Small intestine (tissue), 16 donors: ENCODE measurements at places on chromosomes 4 and X.

- H3K27ac ChIP-seq: no peak overlapping the region
- H3K36me3 ChIP-seq: no peaks in the 10 kb centered on the region
- H3K27me3 ChIP-seq: no peaks in the 10 kb centered on the region
- H3K4me1 ChIP-seq: no peaks in the 10 kb centered on the region
Observed at GRCh38 chr4:102335616-102336015, 9.7 kb downstream of the SLC39A8 start.

GRCh38 chrX:77422891-77423648 lies 24.1 kb upstream of the FGF16 start:
- H3K4me1 ChIP-seq: no peaks in the 10 kb centered on the region
- H3K27ac ChIP-seq: no peak overlapping the region
- no peak for DNase-seq
- no peaks in the 10 kb centered on the region for H3K27me3 ChIP-seq
- no peak overlapping the region for H3K4me3 ChIP-seq

DNA sequence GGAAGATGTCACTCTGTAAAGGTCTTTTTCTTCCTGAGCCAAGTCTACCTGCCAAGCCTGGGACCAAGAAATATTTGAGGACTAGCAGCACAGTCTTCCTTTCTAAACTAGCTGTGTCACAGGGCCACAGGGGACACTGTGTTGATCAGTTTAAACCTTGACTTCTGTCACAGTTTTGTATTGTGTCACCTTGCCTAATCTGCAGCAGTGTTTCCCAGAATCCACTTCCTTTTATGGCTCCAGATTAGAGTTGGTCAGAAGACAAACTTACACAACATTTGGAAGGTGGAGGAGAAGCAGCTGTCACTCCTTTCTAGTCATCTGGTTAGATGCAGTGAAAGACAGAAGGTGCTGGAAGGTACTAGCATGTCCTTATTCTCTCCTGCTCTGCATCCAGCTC lies 143.1 kb upstream of the BCOR start:
- H3K27ac ChIP-seq: no peak overlapping the region
- no peaks in the 10 kb centered on the region for H3K27me3 ChIP-seq
- peak; percentile 46 for DNase-seq
- no peaks in the 10 kb centered on the region for H3K36me3 ChIP-seq
- H3K4me3 ChIP-seq: no peak overlapping the region

DNA sequence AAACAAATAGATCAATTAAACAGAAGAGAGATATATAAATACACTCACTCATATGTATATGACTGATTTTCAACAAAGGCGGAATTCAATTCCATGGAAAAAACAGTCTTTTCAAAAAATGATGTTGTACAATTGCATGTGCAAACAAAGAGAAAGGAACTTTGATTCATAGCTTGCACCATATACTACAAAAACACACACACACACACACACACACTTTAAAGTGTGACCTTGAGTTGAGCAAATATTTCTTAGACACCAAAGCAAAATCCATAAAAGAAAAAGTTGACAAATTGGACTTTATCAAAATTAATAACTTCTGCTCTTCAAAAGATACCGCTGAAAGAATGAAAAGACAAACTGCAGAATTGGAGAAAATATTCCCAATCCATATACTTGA lies 168.8 kb downstream of the EVC2 start:
- H3K4me3 ChIP-seq: no peak overlapping the region
- H3K36me3 ChIP-seq: no peaks in the 10 kb centered on the region
- H3K4me1 ChIP-seq: no peaks in the 10 kb centered on the region

- H3K4me3 ChIP-seq: no peak overlapping the region
- no peak for DNase-seq
Observed at GRCh38 chrX:56766554-56767347, 37.7 kb downstream of the NBDY start.

DNA sequence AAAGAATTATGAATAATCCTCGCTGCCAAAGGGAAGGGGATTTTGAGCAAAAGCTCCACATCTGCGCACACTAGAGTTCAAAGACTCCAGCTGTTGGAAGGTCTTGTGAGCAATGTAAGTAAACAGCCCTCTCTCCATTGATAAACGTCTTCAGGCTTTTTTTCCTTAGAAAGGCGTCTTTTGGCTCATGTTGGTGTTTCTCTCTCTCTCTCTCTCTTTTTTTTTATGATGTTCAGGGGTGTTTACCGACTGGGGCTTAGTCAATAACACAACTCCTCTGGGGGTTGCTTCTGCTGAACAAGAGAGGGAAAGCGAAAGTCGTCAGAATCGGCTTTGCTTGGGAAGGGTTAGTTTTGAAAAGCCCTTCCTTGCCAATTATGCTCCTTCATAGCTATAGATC lies 53.2 kb upstream of the C1QTNF7 start:
- H3K4me3 ChIP-seq: peak overlapping the region; percentile 13
- H3K27me3 ChIP-seq: no peaks in the 10 kb centered on the region
- no peaks in the 10 kb centered on the region for H3K36me3 ChIP-seq
- no peaks in the 10 kb centered on the region for H3K4me1 ChIP-seq

- no peak for DNase-seq
- H3K27me3 ChIP-seq: no peaks in the 10 kb centered on the region
- no peaks in the 10 kb centered on the region for H3K4me1 ChIP-seq
- no peaks in the 10 kb centered on the region for H3K36me3 ChIP-seq
Observed at GRCh38 chr4:145867406-145867805, 71.2 kb downstream of the ZNF827 start.

GRCh38 chr4:128769011-128769410 lies 40.5 kb upstream of the JADE1 start:
- H3K36me3 ChIP-seq: no peaks in the 10 kb centered on the region
- H3K27ac ChIP-seq: no peak overlapping the region
- H3K27me3 ChIP-seq: no peaks in the 10 kb centered on the region
- no peak for DNase-seq
- no peak overlapping the region for H3K4me3 ChIP-seq
- no peaks in the 10 kb centered on the region for H3K4me1 ChIP-seq

DNA sequence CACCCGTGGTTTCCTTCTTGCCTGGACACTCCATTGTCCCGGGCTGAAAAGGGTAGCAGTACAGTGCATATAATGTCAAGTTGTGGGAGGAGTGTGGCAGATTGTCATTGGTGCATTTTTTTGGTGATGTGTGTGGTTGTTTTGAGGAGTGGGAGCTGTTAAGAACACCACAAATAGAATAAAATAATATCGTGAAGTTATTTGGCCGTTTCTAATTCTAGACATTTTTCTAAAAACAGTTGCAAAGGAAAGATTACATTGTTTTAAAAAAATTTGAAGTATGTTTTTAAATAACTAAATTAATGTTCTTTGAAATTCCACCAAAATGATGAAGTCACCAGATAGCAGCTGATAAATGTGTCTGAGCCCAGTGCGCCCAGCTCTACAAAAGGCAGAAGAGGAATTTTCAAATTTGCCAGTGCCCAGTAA lies 1.3 kb downstream of the PKD2 start:
- H3K4me3 ChIP-seq: peak overlapping the region; percentile 93
- H3K36me3 ChIP-seq: no peaks in the 10 kb centered on the region
- H3K27me3 ChIP-seq: peaks cover 10% of the 10 kb centered on the region
- no peak overlapping the region for H3K27ac ChIP-seq

- no peaks in the 10 kb centered on the region for H3K36me3 ChIP-seq
- H3K4me3 ChIP-seq: no peak overlapping the region
- H3K27me3 ChIP-seq: no peaks in the 10 kb centered on the region
- no peak for DNase-seq
- peaks cover 15% of the 10 kb centered on the region for H3K4me1 ChIP-seq
Observed at GRCh38 chr4:98779088-98779487, 120.7 kb upstream of the TSPAN5 start.

- H3K4me1 ChIP-seq: no peaks in the 10 kb centered on the region
- no peak overlapping the region for H3K27ac ChIP-seq
- H3K27me3 ChIP-seq: no peaks in the 10 kb centered on the region
- peaks cover 7% of the 10 kb centered on the region for H3K36me3 ChIP-seq
- no peak overlapping the region for H3K4me3 ChIP-seq
- DNase-seq: no peak
Observed at GRCh38 chr4:39864391-39864790, 113.3 kb downstream of the PDS5A start.

- H3K27ac ChIP-seq: no peak overlapping the region
- H3K4me1 ChIP-seq: no peaks in the 10 kb centered on the region
- DNase-seq: no peak
- H3K4me3 ChIP-seq: no peak overlapping the region
Observed at GRCh38 chr4:100641336-100641735, 123.5 kb upstream of the EMCN start.

DNA sequence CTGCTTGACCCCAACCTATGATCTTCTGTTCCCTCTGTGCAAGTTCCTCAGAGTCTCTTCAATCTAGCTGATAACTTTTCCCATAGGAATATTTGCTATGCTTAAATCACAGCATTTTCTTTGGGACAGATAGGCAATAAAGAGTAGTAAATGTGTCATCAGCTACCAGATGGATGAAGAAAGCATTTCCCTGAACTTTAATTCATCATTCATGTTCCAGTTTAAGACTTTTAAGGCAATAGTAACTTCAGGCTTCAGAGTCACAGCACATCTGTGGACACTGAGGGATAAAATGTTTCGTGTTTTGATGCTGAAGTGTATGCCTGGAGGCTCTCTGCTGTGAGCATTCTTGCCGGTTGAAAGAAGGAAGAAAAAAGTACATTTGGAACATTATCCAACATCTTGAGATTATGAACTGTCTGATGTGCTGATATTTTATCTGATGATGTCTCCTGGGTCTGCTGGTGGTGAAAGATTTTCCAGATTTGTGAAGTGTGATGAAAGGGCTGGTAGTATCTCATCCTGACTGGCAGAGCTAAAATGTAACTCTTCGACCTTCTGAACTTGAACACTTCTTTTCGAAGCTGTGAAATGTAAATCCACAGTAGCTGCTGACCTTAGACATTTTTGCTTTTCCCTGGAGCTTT lies 133.7 kb downstream of the DCLK2 start:
- no peak overlapping the region for H3K4me3 ChIP-seq
- no peak for DNase-seq
- H3K27me3 ChIP-seq: no peaks in the 10 kb centered on the region
- H3K4me1 ChIP-seq: no peaks in the 10 kb centered on the region
- no peak overlapping the region for H3K27ac ChIP-seq

GRCh38 chr4:1603413-1604135 lies 80.5 kb downstream of the FAM53A start:
- no peak overlapping the region for H3K4me3 ChIP-seq
- H3K27me3 ChIP-seq: no peaks in the 10 kb centered on the region
- H3K36me3 ChIP-seq: no peaks in the 10 kb centered on the region
- no peak overlapping the region for H3K27ac ChIP-seq
- H3K4me1 ChIP-seq: no peaks in the 10 kb centered on the region

- no peaks in the 10 kb centered on the region for H3K27me3 ChIP-seq
- H3K36me3 ChIP-seq: no peaks in the 10 kb centered on the region
- DNase-seq: peak; percentile 1
Observed at GRCh38 chrX:132267392-132267791, 48.1 kb upstream of the RAP2C start.

DNA sequence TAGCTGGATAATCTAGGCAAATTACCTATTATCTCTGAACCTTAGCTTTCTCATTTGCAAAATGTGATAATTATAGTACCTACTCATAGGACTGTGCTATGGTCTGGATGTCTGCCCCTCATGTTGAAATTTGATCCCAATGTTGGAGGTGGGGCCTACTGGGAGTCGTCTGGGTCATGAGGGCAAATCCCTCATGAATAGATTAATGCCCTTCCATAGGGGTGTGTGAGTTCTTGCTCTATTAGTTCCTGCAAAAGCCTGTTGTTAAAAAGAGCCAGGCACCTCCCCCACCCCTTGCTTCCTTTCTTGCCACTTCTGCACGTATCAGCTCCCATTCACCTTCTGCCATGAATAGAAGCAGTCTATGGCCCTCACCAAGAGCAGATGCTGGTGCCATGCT lies 73.9 kb downstream of the SERTM2 start:
- H3K4me1 ChIP-seq: no peaks in the 10 kb centered on the region
- H3K4me3 ChIP-seq: no peak overlapping the region
- H3K27me3 ChIP-seq: no peaks in the 10 kb centered on the region
- no peak overlapping the region for H3K27ac ChIP-seq

DNA sequence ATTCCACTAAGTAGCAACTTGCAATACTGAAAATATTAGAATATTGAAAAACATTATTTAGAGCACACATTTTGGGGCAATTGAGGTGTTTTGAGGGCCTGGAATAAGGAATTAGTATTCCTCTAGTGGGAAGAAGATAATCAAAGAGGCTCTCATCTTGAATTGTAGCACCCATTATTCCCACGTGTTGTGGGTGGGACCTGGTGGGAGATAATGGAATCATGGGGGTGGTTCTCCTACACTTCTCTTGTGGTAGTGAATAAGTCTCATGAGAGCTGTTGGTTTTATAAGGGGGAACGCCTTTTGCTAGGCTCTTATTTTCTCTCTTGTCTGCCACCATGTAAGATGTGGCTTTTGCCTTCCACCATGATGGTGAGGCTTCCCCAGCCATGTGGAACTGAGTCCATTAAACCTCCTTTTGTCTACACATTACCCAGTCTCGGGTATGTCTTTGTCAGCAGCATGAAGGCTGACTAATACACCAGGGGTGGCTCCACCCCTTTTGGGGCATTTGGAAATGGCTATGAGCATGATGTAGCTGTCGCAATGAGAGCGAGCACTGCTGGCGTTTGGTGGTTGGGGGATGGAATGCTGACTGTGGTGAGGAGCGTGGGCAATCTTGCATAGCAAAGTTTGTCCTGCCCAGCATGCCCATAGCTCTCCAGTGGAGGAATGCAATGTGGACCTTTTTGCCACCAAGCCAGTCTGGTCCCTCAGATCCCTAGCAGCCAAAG lies 308.2 kb downstream of the FRMPD4 start:
- H3K4me1 ChIP-seq: no peaks in the 10 kb centered on the region
- H3K36me3 ChIP-seq: no peaks in the 10 kb centered on the region
- no peak overlapping the region for H3K27ac ChIP-seq
- no peaks in the 10 kb centered on the region for H3K27me3 ChIP-seq
- no peak for DNase-seq

- H3K27me3 ChIP-seq: no peaks in the 10 kb centered on the region
- H3K4me3 ChIP-seq: no peak overlapping the region
Observed at GRCh38 chr4:139229534-139230039, 50.4 kb downstream of the MGARP start.

GRCh38 chr4:140071806-140072205 lies 82.2 kb downstream of the MAML3 start:
- H3K36me3 ChIP-seq: no peaks in the 10 kb centered on the region
- H3K4me3 ChIP-seq: no peak overlapping the region
- no peak overlapping the region for H3K27ac ChIP-seq
- no peaks in the 10 kb centered on the region for H3K27me3 ChIP-seq
- peak; percentile 50 for DNase-seq
- no peaks in the 10 kb centered on the region for H3K4me1 ChIP-seq

- no peaks in the 10 kb centered on the region for H3K4me1 ChIP-seq
- no peak overlapping the region for H3K4me3 ChIP-seq
Observed at GRCh38 chrX:78024349-78025059, 55.1 kb upstream of the PGAM4 start.

DNA sequence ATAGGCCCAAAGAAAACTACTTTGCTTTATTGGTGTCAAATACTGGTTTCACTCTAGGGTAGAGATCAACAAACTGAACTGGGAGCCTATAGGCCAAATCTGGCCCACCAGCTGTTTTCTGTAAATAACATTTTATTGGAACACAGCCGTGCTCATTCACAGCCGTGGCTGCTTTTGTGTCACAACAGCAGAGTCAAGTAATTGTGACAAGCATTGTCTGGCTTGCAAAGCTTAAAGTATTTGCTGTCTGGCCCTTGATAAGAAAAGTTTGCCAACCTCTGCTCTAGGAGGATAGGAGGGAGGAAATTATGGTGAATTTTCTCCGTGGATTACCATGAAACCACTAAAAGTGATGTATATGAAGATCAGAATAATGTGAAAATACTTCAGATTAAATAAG lies 53.4 kb downstream of the GPAT3 start:
- H3K4me1 ChIP-seq: no peaks in the 10 kb centered on the region
- H3K36me3 ChIP-seq: peaks cover 2% of the 10 kb centered on the region
- H3K27me3 ChIP-seq: no peaks in the 10 kb centered on the region
- DNase-seq: no peak
- no peak overlapping the region for H3K4me3 ChIP-seq

GRCh38 chrX:51893931-51894696 lies 691 bp downstream of the MAGED1 start:
- H3K4me3 ChIP-seq: peak overlapping the region; percentile 53
- DNase-seq: peak; percentile 2
- H3K4me1 ChIP-seq: no peaks in the 10 kb centered on the region
- H3K27ac ChIP-seq: peak overlapping the region; percentile 82
